SK-N-SH (cell line): ENCODE measurements at places on chromosomes 16 and 17.

GRCh38 chr17:40596261-40596919 is 31.1 kb upstream of the CCR7 start:
- peak; percentile 32 for DNase-seq

DNA sequence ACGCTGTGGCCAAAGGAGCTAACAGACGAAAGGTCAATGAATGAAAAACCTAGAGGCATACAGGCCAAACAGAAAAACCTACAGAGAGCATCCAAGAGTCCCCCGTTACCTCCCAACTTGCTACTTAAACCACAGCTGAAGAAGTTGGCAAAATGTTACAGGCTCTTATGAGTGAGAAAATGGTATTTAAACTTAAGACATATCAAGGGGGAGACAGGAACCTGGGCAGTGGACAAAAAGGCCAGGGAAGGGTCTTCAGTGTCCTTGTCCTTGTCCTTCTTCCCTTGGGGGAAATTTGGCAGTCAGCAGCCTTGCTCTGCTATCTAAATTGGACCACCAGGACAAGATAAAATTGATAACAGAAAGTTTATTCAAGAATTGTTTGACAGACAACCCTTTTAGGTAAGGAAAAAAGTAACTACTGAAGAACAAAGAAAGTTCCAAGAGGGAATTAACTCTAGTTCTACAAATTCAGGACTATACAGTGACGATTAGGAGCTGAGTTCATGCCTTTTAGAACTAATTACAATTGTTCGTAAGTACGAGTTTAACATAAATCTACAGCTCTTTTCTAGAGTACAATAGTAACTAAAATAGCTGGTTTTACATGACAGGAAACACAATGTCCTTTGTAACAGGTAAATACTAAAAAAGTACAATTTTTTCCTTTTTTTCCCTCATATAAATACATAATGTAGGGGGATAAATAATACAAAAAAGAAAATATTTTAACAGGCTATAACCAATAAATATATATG is 3.8 kb upstream of the HOXB2 start:
- DNase-seq, result no peak

DNA sequence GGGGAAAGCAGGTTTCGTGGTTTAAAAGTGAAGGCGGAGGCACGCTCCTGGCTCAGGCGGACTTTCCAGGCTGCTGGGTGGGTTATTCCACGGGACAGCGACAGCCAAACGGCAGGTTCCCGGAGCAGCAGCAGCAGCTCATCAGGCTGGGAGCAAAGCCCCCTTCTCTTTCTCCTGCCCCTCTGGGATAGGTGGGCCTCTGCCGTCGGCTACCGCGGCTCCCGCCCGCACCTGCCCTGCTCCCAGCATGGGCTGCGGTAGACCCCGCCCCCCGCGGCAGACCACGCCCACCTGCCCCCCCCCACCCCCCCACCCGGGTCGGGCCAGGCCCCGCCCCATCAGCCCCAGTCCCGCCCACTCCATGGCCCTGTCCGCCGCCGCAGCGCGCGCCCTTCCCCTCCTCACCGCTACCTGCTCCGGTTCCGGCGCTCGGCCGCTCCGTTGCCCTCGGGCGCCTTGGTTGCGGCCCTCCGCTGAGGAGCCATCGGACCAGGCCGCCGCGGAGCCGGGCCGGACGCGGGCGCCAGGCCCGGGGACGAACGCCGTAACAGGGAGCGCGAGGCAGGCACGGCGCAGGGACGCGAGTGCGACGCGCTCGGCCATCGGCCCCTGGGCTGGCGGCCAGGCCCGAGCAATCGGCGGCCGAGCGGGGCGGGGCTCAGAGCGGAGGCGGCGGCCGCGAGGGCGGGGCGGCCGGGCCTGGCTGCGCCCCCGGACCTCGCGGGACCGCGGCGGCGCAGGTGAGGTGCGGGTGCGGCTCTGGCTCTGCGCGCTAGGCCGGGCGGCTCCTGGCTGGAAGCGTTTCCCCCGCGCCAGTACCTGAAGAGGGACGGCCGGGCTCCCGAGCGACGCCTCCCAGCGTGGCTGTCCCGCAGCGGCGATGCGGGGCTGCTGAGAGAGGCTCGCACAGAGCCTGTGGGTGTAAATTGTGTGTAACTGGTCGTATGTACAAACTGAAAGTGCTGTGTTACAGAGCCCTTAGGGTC is at the start of the genes HEXD and OGFOD3:
Gene HEXD (plus strand): TSS at position 347 of the 986 bp plus-strand sequence. CDS start 1,453 bp downstream, outside the sequence.
Gene OGFOD3 (minus strand): TSS at position 586 of the 986 bp plus-strand sequence. CDS start 101 bp downstream, at position 485.
- peak; percentile 100 for DNase-seq

DNA sequence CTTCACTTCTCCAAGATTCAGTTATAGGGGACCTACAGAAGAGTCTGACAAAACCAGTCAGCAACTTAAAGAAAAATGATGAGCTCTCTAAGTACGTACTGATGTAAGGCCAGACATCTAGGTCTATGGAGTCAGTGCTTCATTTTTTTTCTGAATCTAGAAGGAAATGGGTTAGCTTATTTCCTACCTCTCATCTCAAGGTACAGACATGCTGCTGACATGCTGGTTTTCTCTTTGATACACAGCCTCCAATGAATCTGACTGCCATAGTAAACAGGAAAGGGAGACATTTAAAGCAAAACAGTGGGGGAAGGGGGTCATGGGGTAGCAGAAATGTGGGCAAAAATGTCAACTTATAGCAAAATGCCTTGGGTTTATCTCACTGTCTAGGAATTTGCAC is 16.4 kb downstream of the CDR2 start:
- no peak for DNase-seq

DNA sequence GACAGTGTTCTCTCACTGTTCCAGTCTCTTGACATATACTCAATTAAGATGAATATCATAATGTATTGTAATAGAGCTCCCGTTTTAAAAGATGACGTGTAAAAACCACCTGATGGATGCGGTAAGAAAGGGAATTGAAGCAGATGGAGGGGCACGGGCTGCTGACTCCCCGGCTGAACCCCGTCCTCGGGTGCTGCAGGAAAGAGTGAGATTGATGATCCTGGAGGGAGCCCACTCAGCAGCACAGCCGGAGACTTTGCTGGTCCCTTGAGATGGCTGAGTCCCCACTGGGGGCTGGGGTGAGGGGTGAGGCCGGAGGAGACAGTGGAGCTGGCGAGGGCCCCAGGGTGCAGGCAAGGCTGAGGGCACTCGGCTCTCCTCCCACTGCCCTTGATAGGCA is 217.4 kb downstream of the RPTOR start:
- DNase-seq, result no peak

DNA sequence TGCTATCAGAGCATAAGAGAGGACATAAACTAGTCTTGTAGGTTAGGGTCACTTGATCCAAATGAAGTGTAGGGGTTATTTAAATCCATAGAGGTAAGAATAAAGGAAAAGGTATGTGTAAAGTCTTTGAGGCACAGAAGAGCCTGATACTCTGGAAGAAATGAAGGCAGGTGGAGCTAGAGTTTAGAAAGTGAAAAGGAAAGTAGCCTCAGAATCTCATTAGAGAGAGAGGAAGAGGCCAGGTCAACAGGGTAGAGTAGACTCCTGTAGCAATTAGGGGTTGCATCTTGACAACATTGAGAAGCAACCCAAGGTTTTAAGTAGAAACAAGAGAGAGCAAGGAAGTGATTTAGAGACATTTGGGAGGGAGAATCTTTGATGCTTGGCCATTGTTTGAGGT is 235.2 kb upstream of the SOX9 start:
- DNase-seq, result no peak

DNA sequence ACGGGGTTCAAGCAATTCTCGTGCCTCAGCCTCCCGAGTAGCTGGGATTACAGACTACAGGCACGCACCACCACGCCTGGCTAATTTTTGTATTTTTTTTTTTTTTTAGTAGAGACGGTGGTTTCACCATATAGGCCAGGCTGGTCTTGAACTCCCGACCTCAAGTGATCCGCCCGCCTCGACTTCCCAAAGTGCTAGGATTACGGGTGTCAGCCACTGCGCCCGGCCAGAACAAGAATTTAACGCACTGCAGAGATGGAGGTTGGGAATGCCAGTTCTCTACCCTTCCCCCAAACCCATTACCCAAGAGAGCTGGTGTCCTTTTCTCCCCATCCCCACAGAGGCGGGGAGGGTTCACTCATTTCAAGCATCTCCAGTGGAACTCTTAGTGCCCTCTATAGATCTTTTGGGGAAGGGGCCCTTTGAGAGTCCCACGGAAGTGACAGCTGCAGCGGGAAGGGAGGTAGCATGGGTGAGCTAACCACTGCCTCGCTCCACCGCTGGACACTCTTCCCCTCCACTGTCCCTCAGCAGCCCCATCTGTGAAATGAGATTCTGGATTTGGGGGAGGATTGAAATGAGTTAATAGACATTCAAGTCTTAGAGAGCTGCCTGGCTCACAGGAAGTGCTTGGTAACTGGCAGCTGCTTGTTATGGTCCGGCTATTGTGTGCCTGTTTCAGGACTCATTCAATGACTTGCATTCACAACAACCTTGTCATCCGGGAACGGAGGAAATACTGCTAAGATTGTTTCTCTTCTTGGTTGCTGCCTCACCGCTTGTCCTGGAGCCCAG is 3.5 kb upstream of the UBALD2 start:
- no peak for DNase-seq

DNA sequence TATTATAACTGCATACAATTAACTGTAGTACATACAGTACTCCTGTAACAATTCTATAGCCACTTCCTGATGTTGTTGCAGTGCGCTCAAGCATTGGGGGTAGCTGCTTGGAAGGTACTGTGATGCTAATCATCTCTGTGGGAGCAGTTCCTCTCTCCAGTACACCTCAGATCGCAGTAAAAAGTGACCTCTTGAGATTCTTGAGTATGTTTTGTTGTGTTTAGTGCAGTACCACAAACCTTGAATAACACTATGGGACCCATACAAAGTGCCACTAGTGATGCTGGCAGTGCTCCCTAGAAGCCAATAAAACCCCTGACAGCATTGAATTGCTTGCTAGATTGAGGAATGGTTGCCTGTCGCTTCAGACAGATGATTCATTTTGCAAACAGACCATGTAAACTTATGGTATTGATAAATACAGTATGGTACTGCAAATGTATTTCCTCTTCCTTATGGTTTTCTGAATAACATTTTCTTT is 193.0 kb downstream of the SPECC1 start:
- no peak for DNase-seq

DNA sequence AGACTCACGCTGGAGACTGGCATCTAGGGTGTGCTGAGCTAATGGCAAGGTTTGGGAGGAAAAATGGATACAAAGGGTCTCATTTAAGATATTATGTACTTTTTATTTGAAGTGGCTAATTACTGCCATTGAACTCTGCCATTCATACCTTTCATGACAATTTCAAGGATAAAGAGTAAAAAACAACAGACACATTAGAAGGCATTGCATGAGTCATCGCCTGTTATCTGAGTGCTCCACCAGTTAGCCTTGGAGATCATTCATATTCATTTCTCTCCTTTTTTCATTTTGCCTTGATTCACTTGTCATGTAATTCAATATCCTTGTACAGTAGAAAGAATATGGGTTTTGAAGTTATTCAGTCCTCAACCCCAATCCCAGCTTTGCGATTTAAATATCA is 109.5 kb downstream of the CDH8 start:
- DNase-seq, result no peak

DNA sequence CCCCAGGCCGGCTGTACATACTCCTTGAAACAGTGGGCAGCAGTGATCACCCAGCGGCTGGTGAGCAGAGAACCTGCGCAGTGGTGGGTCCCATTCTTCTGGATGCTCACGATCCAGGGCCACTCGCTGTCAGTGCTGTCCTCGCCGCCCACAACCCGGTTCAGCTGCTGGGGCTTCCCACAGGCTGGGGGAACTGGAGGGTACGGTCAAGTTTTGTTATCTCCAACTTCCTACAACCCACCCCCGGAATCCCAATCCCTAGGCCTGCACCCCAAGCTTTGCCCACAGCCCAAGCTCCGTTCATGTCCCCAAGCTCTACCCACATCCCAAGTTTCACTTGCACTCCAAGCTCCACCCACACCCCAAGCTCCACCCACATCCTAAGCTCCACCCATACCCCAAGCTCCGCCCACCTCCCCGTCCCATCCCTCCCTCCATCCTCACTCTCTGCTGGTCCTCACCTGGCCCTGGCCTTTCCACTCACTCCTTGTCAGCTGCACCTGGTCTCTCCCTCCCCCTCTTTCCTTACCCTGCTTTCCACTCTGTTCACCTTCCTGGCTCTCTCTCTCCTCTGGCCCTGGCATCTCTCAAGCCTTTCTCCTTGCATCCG is 1.8 kb downstream of the PRSS22 start:
- DNase-seq, result peak; percentile 81
